Caki2 (cell line): ENCODE measurements at places on chromosomes 6 and 20. TPM values are rescaled to one million over a fixed set of nuclear protein-coding genes. Genes with fewer than 3 reads are reported as not detected.

- DNase-seq: no peak
These were observed 4.9 kb downstream of the SASH1 start for GRCh38 chr6:148347441-148348054.

DNA sequence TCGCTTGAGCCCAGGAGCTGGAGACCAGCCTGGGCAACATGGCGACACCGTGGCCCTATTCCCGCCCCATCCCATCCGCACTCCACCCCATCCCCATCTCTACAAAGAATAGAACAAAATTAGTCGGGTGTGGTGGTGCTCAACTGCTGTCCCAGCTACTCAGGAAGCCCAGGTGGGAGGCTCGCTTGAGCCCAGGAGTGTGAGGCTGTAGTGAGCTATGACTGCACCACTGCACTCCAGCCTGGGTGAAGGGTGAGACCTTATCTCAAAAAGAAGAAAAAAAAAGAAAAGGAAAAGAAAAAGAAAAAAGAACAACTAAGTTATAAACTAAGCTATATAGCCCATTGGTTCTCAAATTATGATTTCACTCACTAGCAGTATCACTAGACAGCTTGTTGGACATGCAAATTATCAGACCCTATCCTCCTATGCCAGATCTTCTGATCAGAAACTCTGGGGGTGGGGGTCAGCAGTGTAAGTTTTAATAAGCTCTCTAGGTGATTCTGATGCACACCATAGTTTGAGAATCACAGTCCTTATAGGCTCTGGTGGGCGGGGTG lies 491 bp upstream of the ITCH start:
- DNase-seq: no peak

DNA sequence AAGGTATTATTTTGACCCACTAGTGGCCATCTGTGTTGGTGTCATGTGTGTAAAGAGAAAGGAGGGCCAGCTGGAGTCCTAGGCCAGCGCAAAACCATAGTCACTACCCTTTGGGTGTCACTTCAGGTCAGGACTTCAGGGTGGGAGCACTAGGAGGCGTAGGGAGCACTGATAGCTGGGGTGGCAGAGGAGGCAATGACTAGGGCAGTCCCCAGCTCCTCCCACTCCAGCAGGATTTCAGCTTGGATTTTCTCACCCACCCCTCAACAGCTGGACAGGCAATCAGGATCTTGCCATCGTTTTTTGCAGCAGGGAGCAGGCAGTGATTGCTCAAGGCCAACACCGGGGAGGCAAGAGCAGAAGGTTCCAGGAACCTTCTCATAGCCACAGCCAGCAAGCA lies 4.2 kb upstream of the HLA-DOA start:
- DNase-seq: no peak

DNA sequence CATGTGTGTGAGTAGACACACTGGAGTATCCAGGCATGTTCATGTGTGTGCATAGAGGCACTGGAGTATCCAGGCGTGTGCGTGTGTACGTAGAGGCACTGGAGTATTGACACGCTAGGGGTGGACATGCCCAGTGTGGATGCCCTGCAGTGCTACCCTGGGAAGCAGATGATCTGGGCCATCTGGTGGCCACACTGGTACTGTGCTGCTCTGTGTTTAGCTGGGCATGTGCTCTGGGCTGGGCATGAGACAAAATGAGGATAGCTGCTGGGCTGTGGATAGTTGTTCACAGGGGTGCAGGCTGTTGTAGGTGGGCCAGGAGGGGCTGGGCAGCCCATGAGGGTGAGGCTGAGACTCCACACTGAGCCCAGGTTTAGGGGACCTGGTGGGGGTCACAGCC lies 24.0 kb upstream of the NPBWR2 start:
- peak; percentile 18 for DNase-seq

DNA sequence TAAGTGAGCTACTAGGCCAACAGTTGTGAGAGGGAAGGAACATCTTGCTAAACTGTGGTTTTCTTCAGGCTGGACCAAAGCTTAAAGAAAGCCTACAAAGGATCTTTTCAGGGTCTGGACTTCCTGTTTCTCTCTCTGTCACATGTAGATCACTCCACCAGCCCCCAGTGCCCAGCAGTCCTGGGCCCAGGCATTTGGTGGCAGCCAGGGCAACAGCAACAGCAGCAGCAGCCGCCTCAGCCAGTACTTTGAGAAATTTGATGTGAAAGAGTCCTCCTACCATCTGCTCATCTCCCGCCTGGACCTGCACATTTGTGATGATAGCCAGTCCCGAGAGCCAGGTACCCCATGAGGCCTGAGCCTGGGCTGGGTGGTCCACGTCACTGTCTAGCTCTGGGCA lies 44.1 kb downstream of the BLTP3A start:
- DNase-seq: no peak

- no peak for DNase-seq
These were observed 4.8 kb downstream of the LBP start for GRCh38 chr20:38350879-38351775.

DNA sequence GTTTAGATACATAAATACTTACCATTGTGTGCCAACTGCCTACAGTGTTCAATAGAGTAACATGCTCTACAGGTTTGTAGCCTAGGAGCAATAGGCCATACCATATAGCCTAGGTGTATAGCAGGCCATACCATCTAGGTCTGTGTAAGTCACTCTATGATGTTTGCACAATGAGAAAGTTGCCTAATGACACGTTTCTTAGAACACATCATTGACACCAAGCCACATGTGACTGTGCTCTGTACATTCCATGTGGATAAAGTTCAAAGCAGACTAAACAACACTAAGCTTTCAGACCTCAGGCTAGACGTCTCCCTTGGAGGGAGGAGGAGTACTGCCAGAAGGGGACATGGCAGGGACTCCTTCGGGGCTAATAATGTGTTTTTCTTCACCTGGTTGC lies 93.6 kb downstream of the KIF16B start:
- DNase-seq: no peak

DNA sequence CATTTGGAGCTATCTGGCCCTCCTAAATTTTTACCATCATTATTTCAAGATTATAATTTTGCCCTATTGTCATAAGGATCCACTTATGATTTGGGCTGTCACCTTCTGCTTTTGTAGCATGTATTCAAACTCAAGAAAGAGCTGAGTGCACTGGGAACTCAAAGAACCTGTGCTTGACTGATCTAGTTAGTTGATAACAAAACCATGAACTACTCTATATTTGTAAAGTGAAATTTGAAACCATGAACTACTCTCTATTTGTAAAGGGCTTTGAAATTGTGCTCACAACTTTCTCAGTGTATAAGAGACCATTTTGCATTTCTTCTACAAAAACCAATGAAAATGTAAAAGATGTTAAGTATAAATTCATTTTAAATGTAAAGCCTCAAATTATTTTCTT lies 77.5 kb upstream of the POPDC3 start:
- DNase-seq: no peak

DNA sequence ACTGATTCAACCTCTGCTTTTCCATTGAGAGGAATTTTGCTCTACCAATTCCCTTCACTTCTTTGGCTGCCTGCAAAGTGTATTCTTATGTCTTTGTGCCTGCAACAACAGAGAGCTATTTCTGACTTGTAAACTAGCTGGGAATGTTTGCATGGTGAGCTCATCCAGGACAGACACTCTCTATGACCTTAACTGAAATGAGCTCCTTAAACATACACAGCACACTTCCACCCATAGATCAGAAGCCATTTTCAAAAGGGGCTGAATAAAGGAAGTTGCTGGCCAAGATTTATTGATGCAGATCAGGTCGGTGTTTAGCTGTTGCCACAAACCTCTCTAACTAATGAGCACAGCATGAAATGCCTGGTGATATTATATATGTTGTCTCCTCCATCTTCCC lies 377.7 kb downstream of the BTBD9 start:
- peak; percentile 53 for DNase-seq

DNA sequence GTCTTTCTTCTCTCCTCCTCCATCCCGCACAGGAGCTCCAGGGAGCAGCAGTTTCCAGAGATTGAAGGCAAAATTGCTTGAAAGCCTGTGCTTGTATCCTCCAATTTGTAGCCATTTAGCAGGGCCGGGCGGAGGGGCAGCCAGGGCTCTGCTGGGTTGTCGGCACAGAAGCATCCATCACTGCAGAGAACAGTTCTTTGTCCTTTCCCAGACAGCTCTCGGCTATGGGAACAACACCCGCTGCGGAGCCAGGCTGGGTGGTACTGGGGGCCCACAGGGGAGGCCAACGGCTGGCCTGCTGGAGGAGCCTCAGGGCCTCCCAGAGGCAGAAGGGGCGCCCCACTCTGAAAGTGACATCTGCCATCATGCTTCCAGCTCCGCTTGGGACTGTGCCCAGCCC lies 7.8 kb downstream of the HRH3 start:
- DNase-seq: no peak

- no peak for DNase-seq
These were observed 973 bp downstream of the CD40 start for GRCh38 chr20:46119028-46119546.

The MACROD2 gene
- total RNA-seq: 0.26 and 3.4 TPM in 2 replicates

The PDE7B gene
- 0.07 and 0.14 TPM in 2 replicates for total RNA-seq

The HSF2 gene
- 9.6 and 20.2 TPM in 2 replicates for total RNA-seq
